ENCODE measurements at places on chromosomes 5 and 9.

DNA sequence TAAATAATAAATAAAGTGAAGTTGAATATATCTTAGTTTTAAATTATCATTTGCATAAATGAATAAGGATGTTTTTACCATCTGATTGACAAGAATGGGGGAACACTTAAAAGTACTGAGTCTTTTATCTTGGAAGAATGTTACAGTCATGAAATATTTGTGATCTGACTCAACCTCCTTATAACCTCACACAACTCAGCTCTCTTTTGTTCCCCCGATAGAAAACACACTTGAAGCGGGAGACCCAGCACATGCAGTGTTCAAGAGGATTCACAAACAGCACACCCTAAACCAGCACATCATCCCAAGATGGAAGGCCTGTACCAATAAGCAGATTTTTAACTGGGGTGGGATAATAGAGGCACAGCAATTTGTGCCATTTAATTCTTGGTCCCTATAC lies 15.5 kb downstream of the BAAT start:
- DNase-seq = no peak

GRCh38 chr5:154947778-154948177 lies 6.9 kb downstream of the MRPL22 start:
- no peak for DNase-seq

DNA sequence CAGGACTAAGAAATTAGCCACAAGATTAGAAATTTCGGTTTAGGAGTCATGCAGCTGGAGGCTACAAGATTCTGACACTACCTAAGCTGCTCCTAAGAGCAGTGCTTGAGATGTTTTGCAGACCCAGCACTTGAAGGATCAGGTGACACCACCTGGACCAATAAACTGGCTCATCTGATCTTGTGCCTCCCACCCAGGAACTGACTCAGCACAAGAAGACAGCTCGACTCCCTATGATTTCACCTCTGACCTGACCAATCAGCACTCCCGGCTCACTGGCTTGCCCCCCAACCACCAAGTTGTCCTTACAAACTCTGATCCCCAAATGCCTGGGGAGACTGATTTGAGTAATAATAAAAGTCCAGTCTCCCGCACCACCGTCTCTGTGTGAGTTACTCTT lies 170.4 kb downstream of the TTC39B start:
- no peak for DNase-seq

- no peak for DNase-seq
Observed at GRCh38 chr9:38768351-38768761, 48.4 kb upstream of the FAM240B start.

- DNase-seq = no peak
Observed at GRCh38 chr9:117400171-117400570, 14.7 kb downstream of the ASTN2 start.

- no peak for DNase-seq
Observed at GRCh38 chr5:119597728-119598298, 31.5 kb upstream of the FAM170A start.

- peak; percentile 24 for DNase-seq
Observed at GRCh38 chr5:108380531-108381349, 1.2 kb downstream of the FBXL17 start.

- no peak for DNase-seq
Observed at GRCh38 chr5:37015795-37016666, 139.5 kb downstream of the NIPBL start.

DNA sequence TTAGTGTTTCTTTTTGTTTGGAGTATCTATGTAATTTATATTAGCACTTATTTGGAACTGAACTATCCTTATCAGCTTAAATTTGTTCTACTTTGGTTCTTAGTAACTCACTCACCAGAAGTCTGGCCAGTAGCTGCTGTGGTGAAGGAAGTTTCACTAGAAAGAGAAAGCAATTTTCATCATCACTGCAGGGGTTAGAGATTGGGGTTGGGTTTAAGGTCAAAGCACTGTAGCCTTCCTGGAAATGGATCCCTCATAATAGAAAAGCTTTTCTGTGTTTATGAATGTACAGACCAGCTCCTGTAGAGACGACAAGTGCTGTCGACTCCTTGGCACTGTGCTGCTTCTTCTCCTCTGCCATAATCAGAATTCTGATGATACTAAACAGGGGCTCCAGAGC lies 22.2 kb downstream of the MROH2B start:
- DNase-seq = no peak

- DNase-seq = no peak
Observed at GRCh38 chr5:13501176-13501575, 443.3 kb downstream of the DNAH5 start.

GRCh38 chr5:8034852-8035251 lies 165.9 kb downstream of the MTRR start:
- no peak for DNase-seq

DNA sequence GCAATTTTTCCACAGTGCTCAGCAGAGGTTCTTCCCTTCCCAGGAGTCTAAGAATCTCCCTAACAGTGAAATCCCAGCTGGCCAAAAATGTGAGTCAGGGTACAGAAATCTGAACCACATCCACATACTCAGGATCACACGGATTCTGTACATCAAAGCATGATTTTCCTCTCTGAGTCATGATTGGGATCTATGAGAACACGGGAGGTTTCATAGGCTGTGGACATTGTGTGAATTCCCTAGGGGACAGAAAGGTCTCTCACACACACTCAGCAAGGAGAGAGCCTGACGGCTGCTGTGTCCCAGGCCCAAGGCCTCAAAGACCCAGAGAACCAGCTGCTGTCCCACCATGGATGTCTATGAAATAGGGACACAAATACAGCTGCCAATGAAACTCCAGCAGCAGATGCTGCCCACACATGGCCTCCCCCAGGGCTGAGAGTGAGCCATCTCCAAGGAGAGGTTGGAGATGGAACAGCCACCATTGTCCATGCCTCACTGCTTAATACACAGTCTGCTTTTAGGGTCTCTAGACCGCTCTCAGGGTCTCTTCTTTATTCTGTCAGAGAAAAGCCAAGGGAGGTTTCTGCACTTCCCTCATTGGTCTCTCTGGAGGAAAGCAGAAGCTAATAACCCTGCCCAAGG lies 102.7 kb downstream of the ADAMTS12 start:
- no peak for DNase-seq

DNA sequence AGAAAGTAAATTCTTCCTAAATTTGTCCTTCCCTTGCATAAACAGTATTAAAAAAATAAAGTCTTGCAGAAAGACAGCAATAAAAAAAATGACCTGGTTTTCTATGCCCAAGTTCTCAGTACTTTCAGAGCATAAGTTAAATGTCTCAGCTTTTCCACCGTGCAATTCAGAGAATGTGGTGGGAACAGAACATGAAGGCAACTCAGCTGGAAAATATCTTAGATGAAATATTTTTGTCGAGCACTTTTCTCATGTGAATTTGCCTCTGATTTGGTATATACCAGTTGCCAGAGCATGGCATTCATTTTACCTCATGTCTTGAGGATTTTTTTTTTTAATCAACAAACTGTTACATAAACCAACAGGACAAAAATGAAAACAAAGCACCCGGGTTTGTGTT lies 176.1 kb downstream of the CETN3 start:
- no peak for DNase-seq

DNA sequence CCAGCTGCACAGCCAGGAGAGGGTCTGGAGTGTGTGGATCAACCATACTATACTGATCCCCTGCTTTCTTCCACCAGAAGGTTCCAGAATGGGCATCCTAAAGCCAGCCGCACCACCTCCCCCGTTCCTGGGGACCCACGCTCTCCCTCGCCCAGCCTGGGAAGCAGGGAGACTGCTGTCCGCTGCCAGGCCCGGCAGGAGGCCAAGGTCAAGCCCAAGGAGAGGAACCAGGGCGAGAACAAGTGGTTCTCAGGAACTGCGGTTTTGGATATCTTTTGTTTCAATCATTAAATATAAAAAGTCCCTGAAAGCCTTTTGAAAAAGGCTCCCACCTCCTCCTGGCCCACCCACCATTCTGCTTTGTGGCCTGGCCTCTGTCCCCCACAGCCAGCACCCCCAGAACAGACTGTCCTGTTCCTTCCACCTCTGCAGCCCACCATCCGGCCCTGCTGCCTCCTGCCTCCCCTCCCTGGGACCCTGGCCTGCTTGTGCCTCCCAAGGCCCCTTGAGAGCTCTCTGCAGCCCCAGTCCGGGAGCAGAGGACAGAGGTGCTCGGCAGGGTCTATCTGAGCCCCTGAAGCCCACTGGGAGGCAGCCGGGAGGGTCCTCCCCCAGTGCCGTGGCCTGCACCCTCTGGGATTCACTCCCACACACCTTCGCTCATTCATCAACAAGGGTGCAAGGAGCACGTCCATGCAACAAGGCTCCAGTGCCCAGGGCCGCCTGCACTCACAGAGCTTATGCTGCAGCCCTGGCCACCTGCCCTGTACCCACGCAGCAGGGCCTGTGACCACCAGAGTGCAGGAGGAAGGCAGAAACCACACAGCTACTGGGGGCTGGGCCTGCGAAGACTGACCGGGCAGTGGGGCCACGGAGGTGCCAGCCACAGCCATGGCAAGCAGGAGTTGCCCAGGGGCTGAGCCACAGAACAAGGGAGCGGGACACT lies 614 bp upstream of the LCN6 start:
- DNase-seq = no peak

DNA sequence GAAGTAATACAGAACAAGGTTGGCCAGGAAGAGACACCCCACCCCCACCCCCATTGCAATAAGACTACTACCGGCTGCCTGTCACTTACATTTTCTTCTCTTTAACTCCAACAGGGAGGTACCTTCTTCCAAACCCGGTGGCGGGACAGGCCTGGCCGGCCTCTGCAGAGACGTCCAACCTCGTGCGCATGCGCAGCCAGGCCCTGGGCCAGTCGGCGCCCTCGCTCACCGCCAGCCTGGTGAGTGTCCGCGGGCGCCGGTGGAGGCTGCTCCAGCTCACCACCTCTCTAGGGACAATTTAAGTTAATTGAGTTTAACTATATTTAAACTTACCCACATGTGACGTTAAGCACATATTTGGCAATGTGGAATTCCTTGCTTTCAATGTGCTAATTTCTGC lies 192.4 kb downstream of the MAST4 start:
- no peak for DNase-seq

- no peak for DNase-seq
Observed at GRCh38 chr5:109230369-109230768, 179.4 kb downstream of the PJA2 start.

GRCh38 chr9:115192280-115192679 lies 74.3 kb upstream of the TNC start:
- DNase-seq = peak; percentile 62

DNA sequence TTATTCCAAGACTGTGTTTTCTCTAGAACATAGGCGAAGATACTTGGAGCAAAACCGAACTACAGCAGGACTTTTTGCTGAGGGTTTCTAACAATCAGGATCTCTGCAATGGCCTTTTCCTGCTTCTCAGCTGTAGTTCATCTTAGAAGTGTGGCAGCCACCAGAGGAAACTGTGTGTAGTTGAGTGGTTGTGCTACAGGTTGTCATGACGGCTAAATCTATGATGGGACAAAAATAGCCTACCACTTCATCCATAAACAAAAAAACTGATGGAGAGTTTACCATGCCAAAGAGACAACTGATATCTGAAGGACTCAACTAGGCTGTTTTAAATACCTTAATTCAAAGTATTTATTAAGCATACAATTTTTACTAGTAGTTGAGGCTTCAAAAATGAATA lies 28.2 kb upstream of the DMAC1 start:
- DNase-seq = no peak

GRCh38 chr9:70406434-70406862 lies 8.0 kb downstream of the KLF9 start:
- DNase-seq = peak; percentile 91

DNA sequence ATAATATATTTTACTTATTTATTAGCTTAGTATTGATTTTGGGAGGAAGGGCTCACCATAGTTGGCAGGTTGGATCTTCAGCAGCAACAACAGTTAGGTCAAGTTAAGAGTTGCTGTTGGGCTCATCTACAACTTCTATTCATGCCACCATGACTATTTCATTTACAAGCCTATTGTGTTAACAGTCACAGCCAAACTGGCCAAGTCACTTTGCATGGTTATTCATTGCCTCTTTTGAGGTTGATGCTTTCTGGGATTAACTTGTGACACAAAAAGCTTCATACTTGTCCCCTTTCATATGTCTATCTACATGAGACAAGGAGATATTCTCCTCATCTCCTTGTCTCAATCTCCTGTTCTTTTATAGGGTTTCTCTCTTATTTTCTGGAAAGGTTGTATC lies 98.3 kb downstream of the WDR70 start:
- no peak for DNase-seq

DNA sequence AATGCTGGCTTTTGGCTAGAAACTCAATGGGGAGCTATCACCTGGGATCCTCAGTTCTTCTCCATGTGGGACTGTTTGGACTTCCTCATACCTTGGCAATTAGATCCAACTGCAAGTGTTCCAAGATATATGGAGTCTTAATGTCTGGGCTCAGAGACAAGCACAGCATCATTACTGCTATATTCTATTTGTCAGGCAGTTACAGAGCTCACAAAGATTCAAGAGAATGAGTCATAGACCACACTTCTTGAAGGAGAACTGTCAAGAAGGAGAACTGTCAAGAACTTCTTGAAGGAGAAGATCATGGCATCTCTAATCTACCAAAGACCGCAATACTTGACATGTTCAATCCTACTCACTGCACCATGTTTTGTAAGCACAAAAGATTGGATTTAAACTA lies 106.8 kb upstream of the NREP start:
- DNase-seq = peak; percentile 37

GRCh38 chr9:124272979-124273378 lies 15.2 kb downstream of the NEK6 start:
- DNase-seq = peak; percentile 85

GRCh38 chr5:137498301-137498735 lies 808 bp downstream of the SPOCK1 start:
- no peak for DNase-seq

DNA sequence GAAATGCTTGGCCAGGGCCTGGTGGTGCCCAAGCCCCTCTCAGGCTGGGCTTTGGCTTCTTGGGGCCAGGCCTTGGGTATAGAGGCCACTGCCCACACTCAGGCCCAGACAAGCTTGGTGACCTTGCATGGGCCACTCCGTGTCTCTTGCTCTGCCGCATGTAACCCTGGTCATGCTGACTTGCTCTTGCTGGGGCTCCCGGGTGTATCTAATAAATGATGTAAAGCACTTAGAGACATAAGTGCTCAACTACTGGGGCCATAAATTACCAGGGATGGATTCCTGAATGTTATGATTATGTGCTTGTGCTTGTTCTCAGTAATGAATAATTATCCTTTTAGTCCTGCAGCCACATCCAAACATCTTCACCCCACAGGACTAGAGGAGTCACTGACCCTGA lies 54.0 kb downstream of the C5orf15 start:
- DNase-seq = no peak

- no peak for DNase-seq
Observed at GRCh38 chr5:53180991-53181390, 71.4 kb upstream of the MOCS2 start.

GRCh38 chr9:107888773-107889227 lies 399.2 kb upstream of the KLF4 start:
- DNase-seq = no peak

- no peak for DNase-seq
Observed at GRCh38 chr9:18263377-18263776, 210.6 kb upstream of the ADAMTSL1 start.

- DNase-seq = no peak
Observed at GRCh38 chr5:57504357-57504756, 21.7 kb upstream of the ACTBL2 start.

Measured in inflammatory macrophage (primary cell).